ENCODE measurements at places on chromosomes 1 and 21. TPM values are rescaled to one million over a fixed set of nuclear protein-coding genes. Genes with fewer than 3 reads are reported as not detected.

- DNase-seq = no peak
Measured at GRCh38 chr1:198549866-198550265, 9.4 kb upstream of the ATP6V1G3 start.

- DNase-seq = no peak
Measured at GRCh38 chr1:182634306-182635072, 30.3 kb upstream of the RGS16 start.

- DNase-seq = no peak
Measured at GRCh38 chr1:182643699-182644098, 39.5 kb upstream of the RGS16 start.

- no peak for DNase-seq
Measured at GRCh38 chr1:226428791-226429461, 21.0 kb upstream of the PARP1 start.

DNA sequence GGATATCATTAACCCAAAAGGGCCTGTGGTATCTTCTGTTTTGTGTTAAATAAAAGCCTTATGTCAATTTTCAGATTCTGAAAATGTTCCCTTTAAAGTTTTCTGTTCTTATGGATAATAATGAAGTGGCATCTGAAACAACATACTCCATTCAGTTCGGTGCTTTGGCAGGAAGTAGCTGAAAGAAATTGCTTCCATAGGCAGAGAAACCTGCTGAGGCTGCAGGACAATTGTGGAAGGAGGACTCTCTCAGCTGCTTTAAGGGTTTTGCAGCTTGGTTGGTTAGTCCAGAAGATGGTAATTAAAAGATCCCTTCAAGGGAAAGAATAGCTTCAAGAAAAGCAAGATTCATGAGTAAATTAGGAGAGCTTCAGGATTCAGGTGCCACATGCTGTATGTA is 30.5 kb upstream of the NRIP1 start:
- no peak for DNase-seq

- DNase-seq = no peak
Measured at GRCh38 chr1:83791821-83792437, 207.0 kb downstream of the TTLL7 start.

- no peak for DNase-seq
Measured at GRCh38 chr1:90370686-90371447, 346.2 kb downstream of the BARHL2 start.

- no peak for DNase-seq
Measured at GRCh38 chr1:52127181-52128180, 14.4 kb upstream of the ZFYVE9 start.

- DNase-seq = peak; percentile 77
Measured at GRCh38 chr1:113758631-113759332, 504 bp downstream of the PHTF1 start.

GRCh38 chr1:6080469-6080868 is 34.8 kb downstream of the KCNAB2 start:
- DNase-seq = no peak

DNA sequence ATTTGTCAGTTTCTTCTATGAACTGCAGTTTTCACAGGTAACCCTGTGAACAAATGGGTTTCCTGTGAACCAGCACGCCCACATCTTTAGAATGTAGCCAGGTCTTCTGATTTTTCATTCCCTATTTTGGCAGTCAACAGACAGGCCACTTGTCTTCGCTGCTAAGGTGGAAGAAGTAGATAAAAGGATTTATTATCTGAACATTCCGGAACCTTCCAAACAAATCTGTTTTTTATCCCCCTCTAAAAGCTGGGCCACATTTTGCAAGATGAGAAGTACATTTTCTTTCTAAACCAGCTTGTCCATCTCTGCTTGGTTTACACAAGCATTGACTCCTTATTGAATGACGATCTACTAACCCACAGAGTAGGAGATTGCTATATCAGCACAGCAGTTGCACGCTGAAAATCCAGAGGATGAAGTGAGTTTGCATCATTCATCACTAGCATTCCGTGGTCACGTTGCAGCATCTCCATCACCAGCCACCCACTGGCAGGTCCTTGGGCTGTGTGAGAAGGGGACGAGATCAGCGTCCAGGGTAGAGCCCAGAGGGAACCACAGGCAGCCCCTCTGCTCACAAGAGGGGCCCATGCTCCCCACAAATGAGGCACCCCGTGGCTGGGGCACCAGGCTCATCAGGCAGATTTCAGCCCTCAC is 83.5 kb downstream of the TOMM20 start:
- DNase-seq = no peak

DNA sequence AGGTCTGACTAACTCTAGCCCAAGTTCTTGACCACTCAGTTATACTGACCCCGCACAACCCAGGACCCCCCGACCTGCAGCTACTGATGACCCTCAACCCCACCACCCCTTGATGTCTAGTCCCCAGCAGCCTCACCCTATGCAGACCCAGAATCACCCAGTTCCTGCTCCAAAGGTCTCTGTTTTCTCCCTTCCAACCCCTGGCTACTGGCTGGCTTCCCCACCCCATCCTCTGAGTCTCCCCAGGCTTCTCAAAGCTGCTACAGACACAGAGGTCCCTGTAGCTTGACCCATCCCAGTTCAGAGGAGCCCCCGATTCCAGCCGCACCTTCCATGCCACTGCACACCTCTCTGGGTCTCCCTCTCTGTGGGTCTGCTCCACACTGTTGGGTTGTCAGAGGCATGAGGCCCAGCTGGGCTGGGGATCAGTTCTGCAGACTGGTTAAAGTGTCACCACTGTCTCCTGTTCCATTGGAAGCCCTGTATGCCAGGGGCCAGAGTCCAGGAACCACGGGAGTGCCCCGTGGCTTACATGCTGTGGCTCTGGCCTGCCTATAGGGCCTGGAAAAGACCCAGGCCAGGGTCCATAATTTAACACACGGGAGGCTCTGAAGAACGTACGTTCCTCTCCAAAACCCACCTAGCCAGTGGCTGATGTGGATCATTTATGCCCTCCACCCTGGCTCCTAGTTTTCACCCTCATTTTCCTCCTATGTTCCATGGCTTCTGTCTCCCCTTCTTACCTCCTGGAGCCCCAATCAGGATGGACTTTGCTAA is 497 bp downstream of the PKLR start:
- no peak for DNase-seq

DNA sequence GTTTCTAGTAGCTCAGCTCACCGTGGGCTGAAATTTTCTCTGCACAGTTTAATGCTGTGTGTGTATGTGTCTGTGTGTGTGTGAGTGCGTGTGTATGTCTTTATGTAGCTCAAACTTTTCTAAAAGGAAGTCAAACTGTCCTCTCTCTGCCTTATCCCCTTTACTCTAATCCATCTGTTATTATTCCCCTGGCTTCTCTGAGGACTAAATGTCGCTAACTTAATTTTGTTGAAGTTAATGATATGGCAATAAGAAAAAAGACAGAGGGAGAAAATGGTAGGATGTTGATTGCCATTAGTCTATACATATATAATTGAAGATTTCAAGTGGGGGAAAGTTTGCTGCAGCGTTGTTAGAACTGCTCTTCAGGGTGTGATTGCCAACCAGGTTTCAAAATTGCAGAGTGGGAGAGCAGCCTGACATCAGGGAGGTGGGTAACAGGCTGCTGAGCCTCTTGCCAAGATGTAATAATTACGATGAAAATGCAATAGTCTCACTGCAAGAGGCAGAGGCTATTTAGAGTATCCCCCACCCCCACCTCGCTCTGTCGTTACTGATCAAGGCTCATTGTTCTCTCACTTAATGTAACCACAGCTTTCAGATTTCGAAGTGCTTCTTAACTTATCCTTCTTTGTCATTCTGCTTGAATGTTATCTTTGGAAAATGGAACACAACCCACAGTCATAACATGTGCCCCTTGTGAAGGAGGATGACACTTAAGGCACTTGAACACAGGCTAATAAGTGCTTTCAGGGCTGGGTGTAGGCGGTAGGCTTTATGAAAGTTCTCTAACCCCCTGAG is 559.0 kb upstream of the PLXNA2 start:
- DNase-seq = no peak

- no peak for DNase-seq
Measured at GRCh38 chr1:101190441-101190840, 46.4 kb upstream of the S1PR1 start.

DNA sequence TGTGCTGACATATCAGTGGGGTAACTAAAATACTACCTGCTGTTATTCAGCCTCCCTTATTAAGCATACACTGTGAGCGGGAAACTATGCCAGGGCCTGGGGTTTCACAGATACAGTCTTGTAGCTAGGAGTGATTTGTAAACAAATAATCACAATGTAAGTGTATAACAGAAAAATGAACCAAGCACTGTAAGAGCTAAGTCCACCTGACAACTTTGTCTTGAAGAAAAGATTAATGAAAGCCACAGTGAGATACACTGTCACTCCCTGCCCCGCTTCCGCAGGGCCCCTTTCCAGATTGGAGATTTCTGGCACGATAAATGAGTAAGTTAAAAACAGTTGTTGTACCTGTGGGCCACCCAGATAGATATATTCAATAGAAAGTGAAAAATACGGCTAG is 4.8 kb downstream of the RCAN3 start:
- DNase-seq = no peak

DNA sequence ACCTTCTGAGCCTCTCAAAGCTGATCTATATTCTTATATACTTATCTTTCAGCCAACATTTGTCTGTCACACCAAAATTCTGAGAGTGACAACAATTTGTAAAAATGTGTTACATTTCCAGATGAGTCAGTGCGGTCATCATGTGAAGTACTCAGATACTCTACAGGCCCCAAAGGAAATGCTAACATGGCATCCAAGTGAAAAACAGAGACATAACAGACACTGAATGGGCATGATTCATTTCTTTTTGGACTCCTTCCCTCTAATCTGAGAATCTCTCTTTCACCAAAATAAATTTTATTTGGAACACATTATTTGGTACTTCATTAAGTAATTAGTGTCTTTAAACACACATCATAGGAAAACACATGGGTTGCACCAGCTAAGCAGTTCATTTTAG is 96.6 kb downstream of the SLC44A5 start:
- DNase-seq = no peak

DNA sequence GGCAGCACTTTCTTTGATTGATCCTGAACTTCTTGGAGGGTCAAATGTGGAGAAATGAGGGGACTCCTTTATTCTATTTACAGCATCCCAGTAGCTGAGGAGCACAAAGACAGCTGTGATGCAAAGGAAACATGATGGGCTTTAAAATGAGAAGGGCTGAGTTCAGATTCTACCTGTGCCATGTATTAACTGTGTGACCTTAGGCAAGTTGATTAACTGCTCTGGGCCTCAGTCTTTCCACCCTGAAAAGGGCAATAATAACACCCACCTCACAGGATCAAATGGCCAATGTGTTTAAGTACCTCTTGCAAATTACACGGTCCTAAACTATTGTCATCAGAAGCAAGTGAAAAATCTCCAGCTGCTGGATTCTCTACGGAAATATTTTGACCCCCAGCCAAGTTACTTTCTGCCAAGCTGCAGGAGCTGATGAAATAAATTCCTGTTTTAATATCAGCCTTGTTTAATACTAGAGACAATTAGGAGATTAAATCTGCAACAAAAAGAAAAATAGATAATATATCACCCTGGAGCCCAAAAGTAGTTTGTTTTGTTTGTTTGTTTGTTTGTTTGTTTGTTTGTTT is 15.7 kb downstream of the TMEM81 start:
- DNase-seq = no peak

DNA sequence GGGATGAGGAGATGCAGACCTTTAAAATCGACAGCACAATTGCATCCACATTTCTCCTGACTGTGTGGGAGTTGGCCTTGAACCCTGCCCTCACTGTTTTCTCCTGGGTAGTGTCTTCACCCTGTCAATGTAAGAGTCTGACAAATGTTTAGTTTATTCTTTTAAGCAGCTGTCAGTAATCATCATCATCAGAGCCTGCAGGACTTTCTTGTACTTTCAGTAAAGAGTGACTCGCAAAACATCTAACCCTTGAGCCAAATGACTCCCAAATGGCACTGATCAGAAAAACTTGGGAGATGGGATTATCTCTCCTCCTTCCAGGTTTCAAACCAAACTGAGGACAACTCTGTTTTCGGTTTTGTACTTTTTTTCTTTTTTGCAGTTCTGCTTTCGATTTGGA is 460.2 kb downstream of the KIF26B start:
- DNase-seq = no peak

DNA sequence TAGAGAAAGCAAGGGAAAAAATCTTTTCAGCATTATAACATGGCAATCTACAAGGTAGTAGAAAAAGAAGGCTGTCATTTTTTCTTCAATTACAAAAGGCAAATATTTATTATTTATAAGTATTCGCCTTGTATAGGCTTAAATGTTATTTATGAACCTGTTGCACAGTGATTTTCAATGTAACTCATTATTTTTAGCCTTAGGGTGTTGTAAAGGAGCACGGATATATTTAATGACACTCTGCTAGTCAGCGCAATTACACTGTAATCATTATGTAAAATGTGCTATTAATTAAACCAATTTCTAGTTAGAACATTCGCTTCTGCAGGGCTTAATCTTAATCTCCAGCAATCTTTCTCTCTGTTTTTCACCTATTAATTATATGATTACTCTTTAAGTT is 145.0 kb downstream of the ATG4C start:
- no peak for DNase-seq

- DNase-seq = no peak
Measured at GRCh38 chr1:5967351-5968160, 24.7 kb downstream of the NPHP4 start.

- DNase-seq = peak; percentile 50
Measured at GRCh38 chr1:247857069-247857984, at the start of gene TRIM58. TRIM58 (plus strand) TSS chr1:247857187; CDS start chr1:247857247, 60 bp downstream.

DNA sequence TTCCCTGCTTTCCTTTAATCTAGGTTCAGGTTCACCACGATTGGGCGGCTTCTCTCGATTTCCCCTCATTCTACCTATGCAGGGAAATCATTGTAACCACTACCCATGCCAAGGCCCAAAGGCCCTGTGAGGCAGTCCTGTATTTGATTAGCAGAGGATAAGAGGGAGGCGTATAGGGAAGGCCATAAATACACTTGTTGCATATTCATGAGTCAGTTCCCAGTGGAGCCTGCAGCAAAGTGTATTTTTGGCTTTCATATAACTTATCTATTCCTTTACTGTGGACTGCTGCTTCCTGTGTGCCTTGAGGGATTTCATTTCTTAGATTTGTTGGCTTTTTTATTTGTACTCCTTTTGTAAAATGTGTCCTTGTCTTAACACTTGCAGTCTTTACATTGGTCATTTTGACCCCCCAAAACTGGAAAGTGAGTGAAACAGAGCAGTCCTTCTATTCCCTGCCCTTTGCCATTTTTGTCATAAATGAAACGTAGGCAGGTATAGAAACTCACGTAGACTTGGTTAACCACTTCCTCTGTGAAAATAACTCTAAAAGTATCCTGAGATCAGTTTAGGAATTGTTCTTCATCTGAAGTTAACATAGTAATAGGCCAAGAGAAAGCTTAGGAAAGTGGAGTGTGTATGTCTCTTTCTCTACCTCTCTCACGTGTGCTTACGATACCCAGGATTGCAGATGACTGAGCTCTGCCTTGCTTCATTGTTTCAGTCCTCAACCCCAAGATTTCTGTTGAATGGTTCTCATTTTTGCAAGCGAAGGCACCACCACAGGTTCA is 19.6 kb upstream of the KCNQ4 start:
- DNase-seq = no peak

CGN gene
- total RNA-seq = 128 TPM

ADORA3 gene
- total RNA-seq = not detected

TMEM201 gene
- 24.6 TPM for total RNA-seq

KCNJ10 gene
- total RNA-seq = 0.09 TPM

CD1E gene
- total RNA-seq = not detected

RBM15 gene
- 31.9 TPM for total RNA-seq

MYOC gene
- total RNA-seq = not detected

SMPDL3B gene
- total RNA-seq = 19.0 TPM

CLCA1 gene
- total RNA-seq = not detected

TACSTD2 gene
- total RNA-seq = 22.8 TPM

CFAP74 gene
- total RNA-seq = 0.93 TPM

EVA1C gene
- not detected for total RNA-seq

KIAA1614 gene
- total RNA-seq = 2.1 TPM

NUCKS1 gene
- 245 TPM for total RNA-seq

NUP210L gene
- total RNA-seq = 0.05 TPM

NEK2 gene
- 17.6 TPM for total RNA-seq

VANGL2 gene
- total RNA-seq = 80.4 TPM
